Activated T-helper 9 cell treated with anti-CD3 and anti-CD28 coated beads, Interleukin-2, amount 50 U/mL, for 16 hours (primary cell): ENCODE measurements at places on chromosomes 16 and 17.
A peak's percentile ranks its signal among the peaks of the same experiment; 100 is the strongest.

GRCh38 chr17:31508288-31509094 is 117.0 kb downstream of the RAB11FIP4 start:
- DNase-seq, result peak; percentile 23

DNA sequence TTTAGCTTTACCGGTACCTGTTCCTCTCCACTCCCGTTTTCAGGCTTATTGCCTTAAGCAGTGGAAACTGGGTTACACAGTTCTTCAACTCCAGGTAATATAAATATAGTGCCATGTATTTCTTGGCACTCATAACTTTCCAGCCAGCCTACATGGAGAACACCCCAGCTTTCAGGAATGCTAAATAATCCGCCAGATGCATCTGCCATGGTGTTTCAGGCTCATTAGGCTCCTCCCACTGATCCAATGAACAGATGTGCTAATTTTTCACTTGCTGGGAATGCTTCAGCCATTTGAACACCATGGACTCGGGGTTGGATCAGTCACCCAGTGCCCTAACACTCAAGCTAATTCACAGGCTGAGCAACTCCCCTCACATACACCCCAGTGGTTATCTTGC is 4.6 kb downstream of the ANKFN1 start:
- no peak for DNase-seq

- peak; percentile 61 for DNase-seq
These were observed 209.7 kb downstream of the RBFOX3 start for GRCh38 chr17:79400989-79401703.

DNA sequence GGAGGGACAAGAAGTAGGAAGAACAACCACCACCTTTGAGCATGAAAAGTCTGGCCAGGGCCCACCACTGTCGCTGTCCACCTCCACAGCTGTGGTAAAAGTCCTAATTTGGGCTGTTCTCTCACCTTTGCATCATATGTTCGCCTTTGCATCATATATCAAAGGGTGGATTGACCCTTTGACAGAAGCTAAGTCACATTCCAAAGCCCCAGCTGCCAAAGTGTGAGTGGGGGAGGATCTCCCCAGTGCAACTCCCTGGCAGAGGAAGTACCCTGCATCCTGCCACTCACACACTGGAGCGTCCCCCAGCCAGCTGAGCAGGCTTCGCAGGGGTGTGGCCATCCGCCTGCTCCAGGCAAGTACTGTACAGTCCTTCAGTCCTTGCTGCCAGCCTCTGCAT is 12.7 kb upstream of the SPECC1 start:
- DNase-seq, result no peak

- DNase-seq, result no peak
These were observed 9.1 kb downstream of the SLC4A1 start for GRCh38 chr17:44258811-44259351.
